Esophagus muscularis mucosa (tissue), 4 donors: ENCODE measurements at places on chromosomes 7 and 10. TPM values are rescaled to one million over a fixed set of nuclear protein-coding genes. Genes with fewer than 3 reads are reported as not detected.

DNA sequence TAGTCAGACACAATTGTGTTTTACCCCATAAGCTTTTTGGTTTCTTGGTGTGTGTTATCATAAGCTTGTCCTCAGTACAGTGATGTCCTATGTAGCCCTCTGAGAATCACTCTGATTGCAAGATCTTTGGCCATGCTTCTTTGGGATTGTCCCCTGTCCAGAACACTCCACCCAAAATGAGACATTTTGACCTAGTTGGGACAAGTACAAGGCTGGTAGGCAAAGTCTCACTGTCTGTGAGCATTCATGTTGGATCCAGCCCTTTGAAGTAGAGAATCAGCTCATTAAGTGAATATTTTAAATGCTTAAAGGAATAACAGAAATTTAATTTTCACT, 28.9 kb upstream of the PCGF5 start:
- H3K4me3 ChIP-seq, result no peak overlapping the region
- H3K36me3 ChIP-seq, result no peaks in the 10 kb centered on the region
- no peaks in the 10 kb centered on the region for H3K27me3 ChIP-seq
- DNase-seq, result no peak

DNA sequence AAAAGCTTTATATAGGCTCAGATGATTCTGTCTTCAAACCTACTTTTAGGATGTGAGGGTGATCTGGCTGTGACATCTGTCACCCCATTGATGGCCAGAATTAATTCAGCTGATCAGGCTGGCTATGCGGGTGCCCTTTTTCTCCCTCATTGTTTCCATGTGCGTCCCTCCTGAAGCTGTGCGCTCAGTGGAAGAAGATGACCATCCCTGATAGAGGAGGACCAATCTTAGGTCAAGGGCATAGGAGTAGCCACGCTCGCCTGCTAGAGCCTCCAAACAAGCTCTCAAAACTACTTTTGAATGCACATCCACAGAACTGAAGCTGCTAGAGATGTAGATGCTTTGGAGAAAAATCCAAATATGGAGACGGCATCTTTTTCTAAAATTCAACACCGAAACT, 48.7 kb downstream of the MYPN start:
- no peaks in the 10 kb centered on the region for H3K36me3 ChIP-seq
- H3K27me3 ChIP-seq, result no peaks in the 10 kb centered on the region
- no peak overlapping the region for H3K4me3 ChIP-seq
- no peak overlapping the region for H3K27ac ChIP-seq
- peaks cover 20% of the 10 kb centered on the region for H3K4me1 ChIP-seq
- DNase-seq, result no peak

Gene TMEM139
- not detected for total RNA-seq

DNA sequence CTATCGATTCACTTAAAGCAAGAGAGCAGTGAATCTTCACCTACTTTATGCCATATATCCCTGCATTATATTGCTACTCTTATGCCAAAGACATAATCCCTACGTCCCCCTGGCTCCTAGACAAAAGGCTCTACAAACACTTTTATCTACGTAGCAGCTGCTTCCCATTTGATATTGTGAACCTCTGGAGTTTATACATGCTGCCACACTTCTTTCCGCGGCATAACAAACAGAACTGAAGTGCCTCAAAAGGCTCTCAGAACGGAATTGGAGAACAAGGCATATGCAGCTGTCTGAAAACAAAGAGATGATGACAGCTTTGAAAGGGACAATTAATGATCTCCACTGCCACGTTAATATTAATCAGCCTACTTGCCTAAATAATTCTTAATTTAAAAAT, 985.6 kb upstream of the LRRN3 start:
- H3K27ac ChIP-seq, result no peak overlapping the region
- no peaks in the 10 kb centered on the region for H3K36me3 ChIP-seq
- no peak for DNase-seq

GRCh38 chr10:84429926-84430520, 101.6 kb downstream of the CCSER2 start:
- H3K27me3 ChIP-seq, result no peaks in the 10 kb centered on the region
- H3K27ac ChIP-seq, result no peak overlapping the region
- no peak overlapping the region for H3K4me3 ChIP-seq
- H3K36me3 ChIP-seq, result no peaks in the 10 kb centered on the region

DNA sequence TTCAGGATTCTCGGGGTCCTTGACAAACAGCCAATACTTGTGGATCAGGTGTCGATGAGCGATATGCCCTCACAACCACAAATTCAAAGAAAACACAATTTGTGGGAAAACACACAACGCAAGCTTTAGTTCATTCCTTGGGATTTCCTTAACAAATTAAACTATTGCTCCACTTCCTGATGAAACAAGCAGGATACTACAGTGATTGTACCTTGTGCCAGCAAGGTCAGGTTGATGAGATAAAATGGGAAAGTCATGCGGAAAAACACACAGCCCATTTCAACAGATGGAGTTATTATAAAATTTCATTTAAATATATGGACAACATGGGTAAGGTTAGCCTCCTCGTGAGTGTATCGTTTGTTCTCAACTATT, 8.8 kb upstream of the RHOBTB1 start:
- H3K4me3 ChIP-seq, result no peak overlapping the region
- no peak for DNase-seq
- no peak overlapping the region for H3K27ac ChIP-seq
- H3K27me3 ChIP-seq, result no peaks in the 10 kb centered on the region
- no peaks in the 10 kb centered on the region for H3K4me1 ChIP-seq
- no peaks in the 10 kb centered on the region for H3K36me3 ChIP-seq

GRCh38 chr7:113480537-113480936, 362.2 kb upstream of the SMIM30 start:
- no peaks in the 10 kb centered on the region for H3K27me3 ChIP-seq
- no peaks in the 10 kb centered on the region for H3K4me1 ChIP-seq

Gene RPEL1
- total RNA-seq, result not detected

GRCh38 chr10:127736222-127736914, 617 bp upstream of the FOXI2 start:
- H3K4me3 ChIP-seq, result peak overlapping the region; percentile 38
- no peaks in the 10 kb centered on the region for H3K27me3 ChIP-seq

- peaks cover 19% of the 10 kb centered on the region for H3K36me3 ChIP-seq
- H3K27me3 ChIP-seq, result no peaks in the 10 kb centered on the region
- no peak overlapping the region for H3K27ac ChIP-seq
- H3K4me1 ChIP-seq, result peaks cover 31% of the 10 kb centered on the region
- no peak overlapping the region for H3K4me3 ChIP-seq
Measured at GRCh38 chr10:72239409-72239808, 23.3 kb upstream of the ASCC1 start.

- H3K4me3 ChIP-seq, result no peak overlapping the region
- H3K36me3 ChIP-seq, result no peaks in the 10 kb centered on the region
- H3K4me1 ChIP-seq, result peaks cover 22% of the 10 kb centered on the region
- H3K27ac ChIP-seq, result no peak overlapping the region
Measured at GRCh38 chr10:7956508-7956907, 98.0 kb upstream of the GATA3 start.

Gene SFTPA1
- not detected for total RNA-seq

DNA sequence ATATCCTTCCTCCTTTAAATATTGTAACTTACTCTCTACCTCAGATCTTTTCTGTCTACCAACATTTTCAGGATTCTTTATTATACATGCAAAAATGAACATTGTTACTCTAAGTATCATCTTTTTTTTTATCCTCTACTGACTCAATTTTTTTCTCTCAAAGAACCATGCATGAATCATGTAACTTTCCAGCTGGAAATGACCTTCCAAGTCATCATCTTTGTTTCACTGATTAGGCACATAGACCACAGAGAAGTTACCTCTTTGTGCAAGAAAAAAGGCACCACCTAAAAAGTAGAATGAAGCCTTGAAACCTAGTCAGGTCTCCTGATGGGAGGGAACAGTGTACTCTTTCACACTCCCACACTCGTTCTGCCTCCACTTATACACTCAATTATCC, 234.9 kb downstream of the HGF start:
- no peaks in the 10 kb centered on the region for H3K36me3 ChIP-seq
- H3K27me3 ChIP-seq, result no peaks in the 10 kb centered on the region
- no peak overlapping the region for H3K4me3 ChIP-seq
- no peak overlapping the region for H3K27ac ChIP-seq
- H3K4me1 ChIP-seq, result no peaks in the 10 kb centered on the region
- no peak for DNase-seq

DNA sequence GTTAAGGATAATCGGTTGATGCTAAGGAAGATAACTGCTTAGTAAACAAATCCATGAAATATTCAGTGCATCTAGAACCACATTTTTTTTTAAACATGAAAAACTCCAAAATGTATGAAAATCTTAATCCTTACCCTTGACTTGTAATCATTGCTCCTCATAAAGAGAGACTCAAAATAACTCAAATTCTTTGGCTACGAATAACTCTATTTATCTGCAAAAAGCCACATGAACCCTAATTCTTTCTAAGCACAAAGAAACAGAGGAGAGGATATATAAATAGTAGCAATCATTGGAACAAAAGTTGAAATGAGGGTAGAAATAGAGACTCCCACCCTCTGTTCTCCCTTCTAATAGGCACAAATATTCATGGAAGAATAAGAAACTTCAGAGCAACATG, 40.2 kb downstream of the ANK3 start:
- H3K27me3 ChIP-seq, result no peaks in the 10 kb centered on the region
- H3K36me3 ChIP-seq, result no peaks in the 10 kb centered on the region
- H3K4me3 ChIP-seq, result no peak overlapping the region
- H3K27ac ChIP-seq, result no peak overlapping the region
- peaks cover 6% of the 10 kb centered on the region for H3K4me1 ChIP-seq
- DNase-seq, result no peak

GRCh38 chr7:53740971-53741370, 705.5 kb downstream of the POM121L12 start:
- no peaks in the 10 kb centered on the region for H3K4me1 ChIP-seq
- no peaks in the 10 kb centered on the region for H3K27me3 ChIP-seq
- H3K4me3 ChIP-seq, result no peak overlapping the region
- no peak for DNase-seq
- H3K27ac ChIP-seq, result no peak overlapping the region

- DNase-seq, result no peak
- no peak overlapping the region for H3K4me3 ChIP-seq
- H3K27ac ChIP-seq, result no peak overlapping the region
- no peaks in the 10 kb centered on the region for H3K36me3 ChIP-seq
- no peaks in the 10 kb centered on the region for H3K27me3 ChIP-seq
Measured at GRCh38 chr7:100185726-100186125, 8.0 kb downstream of the STAG3 start.

DNA sequence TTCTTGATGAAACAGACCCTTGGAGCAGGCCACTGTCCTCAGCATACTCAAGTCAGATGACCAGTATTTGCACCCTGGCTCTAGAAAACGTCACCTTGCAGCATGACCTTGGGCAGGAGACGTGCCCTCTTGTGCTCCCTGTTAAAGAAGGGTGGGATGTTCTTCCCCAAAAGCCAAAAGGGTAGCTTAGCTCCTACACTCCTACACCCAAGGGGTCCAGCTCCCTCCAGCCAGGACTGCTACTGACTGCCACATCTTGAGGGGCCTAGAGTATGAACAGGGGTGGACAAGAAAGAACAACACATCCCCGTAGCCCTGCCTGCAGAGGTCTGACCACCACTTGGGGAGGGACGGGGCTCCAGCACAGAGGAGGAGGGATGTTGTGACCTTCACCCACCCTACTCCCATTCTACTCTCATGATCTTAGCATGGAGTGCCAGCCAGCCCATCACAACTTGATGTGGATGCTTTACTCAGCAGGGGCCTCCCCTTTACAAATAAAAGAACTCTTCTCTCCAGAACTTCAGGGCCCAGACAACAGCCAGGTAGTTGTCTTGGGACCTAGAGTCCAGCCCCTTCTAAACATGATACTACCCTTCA, 165.3 kb upstream of the ZMIZ1 start:
- H3K27me3 ChIP-seq, result no peaks in the 10 kb centered on the region
- no peak overlapping the region for H3K27ac ChIP-seq
- H3K36me3 ChIP-seq, result no peaks in the 10 kb centered on the region
- peak; percentile 92 for DNase-seq
- peaks cover 5% of the 10 kb centered on the region for H3K4me1 ChIP-seq

DNA sequence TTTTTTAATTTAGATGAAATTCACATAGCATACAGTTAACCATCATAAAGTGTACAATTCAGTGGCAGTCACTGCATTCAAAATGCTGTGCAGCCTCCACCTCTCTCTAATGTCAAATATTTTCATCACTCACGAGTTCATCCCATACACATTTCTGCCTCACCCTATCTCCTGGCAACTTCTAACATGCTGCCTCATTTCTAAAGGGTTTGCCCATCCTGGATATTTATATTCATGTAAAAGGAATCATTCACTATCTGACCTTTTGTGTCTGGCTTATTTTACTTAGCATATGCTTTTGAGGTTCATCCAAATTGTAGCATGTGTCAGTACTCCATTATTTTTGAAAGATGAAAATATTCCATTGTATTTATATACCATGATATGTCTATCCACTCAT, 286.9 kb upstream of the VSTM2A start:
- H3K4me3 ChIP-seq, result no peak overlapping the region
- DNase-seq, result no peak
- no peaks in the 10 kb centered on the region for H3K36me3 ChIP-seq
- no peaks in the 10 kb centered on the region for H3K4me1 ChIP-seq
- H3K27ac ChIP-seq, result no peak overlapping the region
- no peaks in the 10 kb centered on the region for H3K27me3 ChIP-seq

GRCh38 chr10:68301301-68301700, 30.6 kb upstream of the HNRNPH3 start:
- H3K4me3 ChIP-seq, result no peak overlapping the region
- H3K4me1 ChIP-seq, result peaks cover 3% of the 10 kb centered on the region
- no peak for DNase-seq
- no peaks in the 10 kb centered on the region for H3K27me3 ChIP-seq
- no peaks in the 10 kb centered on the region for H3K36me3 ChIP-seq

Gene SLC29A4
- 2.5 TPM for total RNA-seq

DNA sequence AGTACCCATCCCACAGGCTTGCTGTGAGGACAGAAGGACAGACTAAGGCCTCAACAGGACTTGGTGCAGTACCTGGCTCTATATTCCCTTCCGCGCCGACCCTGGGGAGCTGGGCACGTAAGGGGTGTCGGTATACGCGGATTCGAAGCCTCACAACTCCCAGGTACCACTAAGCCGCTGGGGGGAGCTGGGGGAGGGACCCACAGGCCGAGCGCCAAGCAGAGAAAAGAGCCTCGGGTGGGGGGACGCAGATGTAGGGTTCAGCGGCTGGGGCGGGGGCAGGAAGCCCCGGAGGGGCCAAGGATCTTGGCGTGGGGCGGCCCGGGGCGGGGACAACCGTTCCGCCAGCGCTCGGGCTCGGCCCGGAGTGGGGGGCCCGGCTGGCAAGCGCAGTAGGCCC, 126.4 kb upstream of the ZNF746 start:
- peaks cover 18% of the 10 kb centered on the region for H3K4me1 ChIP-seq
- H3K36me3 ChIP-seq, result peaks cover 24% of the 10 kb centered on the region
- H3K27me3 ChIP-seq, result no peaks in the 10 kb centered on the region

Gene COL26A1
- not detected for total RNA-seq

DNA sequence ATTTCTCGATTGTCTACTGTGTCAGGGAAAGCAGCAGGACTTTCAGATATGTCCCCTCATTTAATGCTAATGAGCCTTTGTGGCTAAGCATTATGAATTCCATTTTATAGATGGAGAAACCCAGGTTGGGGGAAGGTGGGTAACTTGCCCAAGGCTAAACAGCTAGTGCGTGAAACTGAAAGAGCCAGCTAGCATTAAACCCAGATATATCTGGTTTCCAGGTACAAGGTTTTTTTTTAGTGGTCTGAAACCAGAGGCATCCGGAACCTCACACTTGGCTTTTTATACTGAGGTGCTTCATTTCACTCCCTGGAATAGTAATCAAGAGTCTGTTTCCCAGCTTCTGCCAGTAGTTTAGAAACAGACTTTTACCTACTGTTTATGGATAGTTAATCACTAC, 694.8 kb downstream of the PHTF2 start:
- H3K27ac ChIP-seq, result no peak overlapping the region
- H3K36me3 ChIP-seq, result no peaks in the 10 kb centered on the region
- H3K27me3 ChIP-seq, result no peaks in the 10 kb centered on the region
- no peak for DNase-seq
- H3K4me3 ChIP-seq, result no peak overlapping the region
- H3K4me1 ChIP-seq, result peaks cover 38% of the 10 kb centered on the region

Gene SCART1
- total RNA-seq, result 1.5 TPM

Gene PHKG1
- 1.4 TPM for total RNA-seq
